Large intestine (tissue), 12 donors: ENCODE measurements at places on chromosomes 16 and 17. TPM values are rescaled to one million over a fixed set of nuclear protein-coding genes. Genes with fewer than 3 reads are reported as not detected.

Gene NRN1L
- 1.6 TPM for polyA plus RNA-seq

DNA sequence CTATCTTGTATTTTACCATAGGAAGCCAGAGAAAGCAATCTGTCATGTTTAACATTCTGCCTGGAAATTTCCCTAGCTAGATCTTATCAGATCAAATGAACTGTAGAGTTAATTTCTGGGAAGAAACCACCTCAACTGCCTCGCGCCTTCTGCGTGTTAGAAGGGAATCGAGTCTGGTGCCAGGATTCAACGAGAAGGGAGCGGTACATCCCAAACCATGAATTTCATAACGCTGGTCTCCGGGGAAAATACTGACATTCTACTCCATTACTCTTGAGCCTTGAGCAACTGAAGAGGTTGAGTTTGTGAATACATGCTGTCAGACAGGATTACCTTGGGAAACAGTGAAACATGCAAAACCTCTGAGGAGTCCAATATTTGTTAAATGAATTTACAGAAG lies 35.2 kb downstream of the MPHOSPH6 start:
- no peak for DNase-seq

Gene LDHD
- polyA plus RNA-seq: 2.2 TPM

DNA sequence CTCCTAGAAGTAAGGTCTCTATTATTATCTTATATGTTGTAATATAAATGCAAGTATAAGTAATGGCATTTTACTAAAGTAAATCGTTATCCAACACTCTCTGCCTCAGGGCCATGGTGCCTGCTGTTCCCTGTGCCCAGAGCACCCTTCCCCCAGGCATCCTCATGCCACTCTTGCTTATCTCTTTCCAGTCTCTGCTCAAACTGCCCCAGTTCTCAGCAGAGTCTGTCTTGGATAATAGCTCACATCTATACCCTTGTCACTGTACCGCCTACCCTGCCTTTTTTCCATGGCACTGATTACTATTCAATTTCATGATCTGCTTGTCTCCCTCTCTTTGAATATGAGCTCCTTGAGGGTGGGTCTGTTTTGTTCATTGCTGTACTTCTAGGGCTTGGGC lies 31.7 kb downstream of the CDH1 start:
- no peak for DNase-seq

- no peak for DNase-seq
Observed at GRCh38 chr17:8353736-8354135, 14.1 kb downstream of the ODF4 start.

GRCh38 chr17:48134912-48135480 lies 27.4 kb downstream of the SNX11 start:
- no peak for DNase-seq

DNA sequence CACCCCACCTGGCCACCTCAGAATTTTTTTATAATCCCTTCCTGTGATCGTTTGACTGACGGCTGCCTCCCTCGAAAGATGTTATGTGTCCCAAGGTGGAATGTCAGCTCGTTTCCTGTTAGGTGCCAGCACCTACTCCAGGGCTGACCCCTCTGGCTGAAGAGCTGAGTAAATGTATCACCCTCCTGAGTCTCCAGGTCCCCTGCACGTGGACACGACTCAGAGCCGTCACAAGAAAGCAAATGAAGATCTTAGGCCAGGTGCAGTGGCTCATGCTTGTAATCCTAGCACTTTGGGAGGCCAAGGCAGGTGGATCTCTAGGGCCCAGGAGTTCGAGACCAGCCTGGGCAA lies 273.2 kb downstream of the C16orf95 start:
- DNase-seq: no peak
